H9 (cell line): ENCODE measurements at places on chromosomes 16 and 17.
A peak's percentile ranks its signal among the peaks of the same experiment; 100 is the strongest.

DNA sequence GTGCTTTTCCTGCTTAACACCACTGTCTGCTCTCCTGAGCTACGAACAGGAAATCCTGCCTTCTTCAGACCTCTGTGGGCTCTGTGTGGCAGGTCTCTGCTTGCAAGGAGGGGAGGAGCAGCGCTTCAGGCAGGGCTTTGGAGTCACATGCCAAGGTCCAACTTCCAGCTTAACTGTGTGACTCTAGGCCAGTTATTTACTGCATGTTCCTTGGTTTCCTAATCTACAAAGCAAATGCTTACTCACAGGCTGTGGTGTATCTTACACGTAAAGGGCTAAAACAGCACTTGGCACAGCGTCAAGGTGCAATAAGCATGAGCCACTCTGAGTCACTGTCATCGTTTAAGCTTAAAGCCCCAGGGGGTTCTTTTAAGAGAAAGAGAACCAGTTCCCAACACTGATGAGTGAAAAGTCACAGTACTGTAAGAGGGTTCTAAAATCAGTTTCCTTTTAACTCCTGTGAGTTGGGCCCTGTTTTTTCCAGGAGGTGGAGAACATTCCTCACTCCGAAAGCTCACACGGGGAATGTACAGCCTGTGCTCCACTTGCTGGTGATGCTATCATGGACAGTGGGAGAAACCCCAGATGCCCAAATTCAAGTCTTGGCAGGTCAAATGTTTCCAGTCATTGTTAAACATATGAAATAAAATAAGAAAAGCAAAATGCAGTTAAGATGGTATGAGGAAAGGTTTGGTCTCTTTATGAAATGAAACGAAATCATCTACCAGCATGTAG, 54.1 kb upstream of the BCAR1 start:
- no peak for DNase-seq

- DNase-seq, result no peak
These were observed 15.3 kb upstream of the GNA13 start for GRCh38 chr17:65071861-65072260.

- no peak for DNase-seq
These were observed 653.8 kb downstream of the CDH8 start for GRCh38 chr16:61382435-61382834.

- DNase-seq, result no peak
These were observed 6.7 kb upstream of the KRT14 start for GRCh38 chr17:41593306-41593981.

- DNase-seq, result no peak
These were observed 190.3 kb downstream of the BANP start for GRCh38 chr16:88141580-88141979.

- DNase-seq, result no peak
These were observed 23.8 kb downstream of the HLF start for GRCh38 chr17:55288356-55289105.

DNA sequence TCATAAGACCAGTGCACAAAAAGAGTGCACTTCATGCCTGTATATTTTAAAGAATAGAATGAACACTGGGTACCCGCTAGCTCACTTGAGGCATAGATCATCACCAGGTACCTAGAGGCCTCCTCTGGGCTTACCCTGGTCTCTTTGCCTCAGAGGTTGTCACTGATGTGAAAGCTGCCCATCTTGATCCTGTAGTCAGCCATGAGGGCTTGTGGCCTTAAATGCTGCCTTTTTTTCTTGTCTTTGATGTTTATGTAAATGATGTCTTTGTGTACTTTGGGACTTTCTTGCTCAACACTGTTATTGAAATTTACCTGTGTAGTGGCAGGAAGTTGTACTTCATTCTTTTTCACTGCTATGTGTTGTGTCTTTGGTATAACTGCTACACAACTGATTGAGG, 26.8 kb upstream of the SLC5A10 start:
- DNase-seq, result no peak

- no peak for DNase-seq
These were observed 340.2 kb downstream of the WWOX start for GRCh38 chr16:78439646-78440045.

DNA sequence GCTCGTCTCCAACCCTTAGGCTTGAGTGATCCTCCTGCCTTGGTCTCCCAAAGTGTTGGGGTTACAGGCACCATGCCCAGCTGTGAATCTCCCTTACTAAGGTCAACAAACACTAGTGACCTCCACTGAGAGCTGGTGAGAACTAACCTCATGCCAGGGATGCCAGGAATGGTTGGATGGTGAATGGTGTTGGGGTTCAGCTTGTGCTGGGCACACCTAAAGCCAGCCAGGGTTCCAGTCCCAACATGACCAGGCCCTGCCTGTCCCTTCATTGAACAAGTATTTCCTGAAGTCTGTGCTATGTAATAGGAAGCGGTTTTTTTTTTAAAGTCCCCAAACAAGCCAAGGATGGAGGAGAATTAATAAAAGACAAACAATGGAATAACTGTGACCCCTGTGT, 56.0 kb upstream of the TOB1 start:
- DNase-seq, result no peak

GRCh38 chr16:16092925-16093627, 130.2 kb downstream of the ABCC6 start:
- no peak for DNase-seq

DNA sequence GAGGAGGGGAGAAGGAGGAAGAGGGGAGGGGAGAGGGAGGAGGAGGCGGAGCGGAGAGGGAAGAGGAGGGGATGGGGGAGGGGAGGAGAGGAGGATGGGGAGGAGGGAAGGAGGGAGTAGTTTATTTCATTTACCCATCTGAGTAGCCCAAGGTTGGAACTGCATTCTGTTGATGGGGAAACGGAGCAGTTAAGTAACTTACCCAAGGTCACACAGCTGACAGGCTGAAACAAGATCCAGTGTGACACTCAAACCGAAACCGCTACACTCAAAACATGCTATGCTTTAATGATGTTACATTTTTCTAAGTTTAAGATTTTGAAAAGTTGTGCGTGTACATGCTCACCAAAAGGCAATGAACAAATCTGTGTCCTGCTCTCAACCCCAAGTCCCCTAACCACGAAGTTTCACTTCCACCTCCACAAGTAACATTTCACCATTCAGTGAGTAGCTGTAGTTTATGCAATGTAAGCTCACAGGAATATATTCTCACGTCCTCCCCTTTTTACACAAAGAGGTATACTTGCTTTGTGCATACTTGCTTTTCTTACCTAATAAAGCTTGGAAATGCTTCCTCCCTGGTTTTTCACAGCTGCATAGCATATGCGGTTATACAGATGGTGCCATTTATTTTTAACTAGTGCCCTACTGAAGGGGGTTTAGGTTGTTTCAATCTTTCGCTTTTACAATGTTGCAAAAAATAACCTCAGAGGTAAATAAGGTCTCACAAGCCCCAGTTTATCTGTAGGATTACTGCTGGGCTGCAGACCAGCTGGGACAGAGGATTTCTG, 275.3 kb downstream of the PARN start:
- DNase-seq, result no peak

DNA sequence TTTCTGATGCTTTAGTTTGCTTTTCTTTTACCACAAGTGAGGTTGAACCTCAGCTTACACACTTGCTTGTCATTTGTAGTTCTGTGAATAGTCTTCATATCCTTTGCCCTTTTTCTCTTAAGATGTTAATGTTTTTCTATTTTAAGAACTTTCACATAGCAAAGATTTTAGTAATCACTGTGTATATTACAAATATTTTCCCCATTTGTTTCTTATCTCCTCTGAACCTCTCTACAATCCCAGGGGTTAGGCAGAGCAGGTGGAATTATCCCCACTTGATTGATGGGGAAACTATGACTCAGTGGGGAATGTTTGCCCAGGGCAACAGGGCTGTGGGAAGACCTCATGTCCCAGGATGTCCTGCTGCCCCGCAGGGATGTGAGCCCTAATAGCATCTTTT, 11.7 kb upstream of the MYH3 start:
- no peak for DNase-seq

GRCh38 chr16:85137323-85138072, 25.2 kb upstream of the CIBAR2 start:
- no peak for DNase-seq

DNA sequence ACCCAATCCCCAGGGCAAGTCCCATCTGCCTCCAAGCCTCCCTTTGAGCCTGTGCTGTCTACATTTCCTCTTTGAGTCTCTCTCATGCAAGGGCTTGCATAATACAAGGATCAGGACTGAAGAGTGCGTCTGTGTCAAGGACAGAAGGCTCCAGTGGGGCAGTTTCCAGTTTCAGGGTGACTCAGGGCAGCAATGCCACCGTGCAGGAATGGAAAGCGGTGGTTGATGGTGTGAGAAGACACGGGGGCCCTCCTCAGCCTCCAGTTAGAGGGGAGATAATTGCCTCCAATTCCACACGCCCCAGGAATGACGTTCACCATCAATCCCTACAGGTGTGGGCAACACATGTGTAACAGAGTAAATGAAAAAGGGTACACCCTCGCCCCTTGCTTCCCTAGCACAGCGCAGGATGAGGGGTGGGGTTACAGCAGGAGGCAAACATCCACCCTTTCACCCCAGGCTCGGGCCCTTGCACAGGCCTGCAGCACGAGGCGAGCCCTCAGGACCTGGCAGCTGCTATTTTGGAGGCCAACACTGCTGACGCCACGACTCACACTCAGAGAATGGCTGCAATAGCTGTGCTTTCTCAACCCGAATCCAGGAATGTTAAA, 24.8 kb upstream of the SLC25A19 start:
- no peak for DNase-seq

GRCh38 chr17:83083368-83084201, 4.2 kb downstream of the METRNL start:
- peak; percentile 68 for DNase-seq

DNA sequence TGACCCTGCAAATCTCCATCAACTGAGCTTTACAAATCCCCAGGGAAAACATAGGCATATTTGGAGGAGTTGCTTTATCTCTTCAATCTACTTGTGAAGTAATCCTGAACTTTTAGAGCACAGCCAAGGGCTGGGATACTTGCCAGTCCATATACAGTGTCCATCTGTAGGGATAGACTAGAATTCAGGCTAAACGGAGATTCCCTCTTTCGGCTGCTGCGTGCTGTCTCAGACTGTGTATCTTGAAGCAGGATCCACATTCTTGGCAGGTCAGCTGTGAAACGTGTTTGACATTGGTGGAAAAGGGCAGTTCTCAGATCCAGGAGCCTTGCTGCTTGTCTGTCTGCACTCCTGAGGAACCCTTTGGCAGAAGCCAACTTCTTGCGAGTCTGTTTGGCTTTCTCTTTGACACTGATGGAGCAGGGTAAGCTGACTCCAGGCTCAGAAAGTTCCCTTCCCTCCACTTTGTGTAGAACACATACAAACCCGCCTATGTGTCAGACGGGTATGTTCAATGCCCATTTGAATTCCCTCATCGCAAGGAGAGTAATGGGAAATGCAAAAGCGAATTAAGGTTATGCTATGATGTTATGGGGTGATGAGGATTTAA, 221.8 kb downstream of the MAP2K4 start:
- DNase-seq, result no peak

- no peak for DNase-seq
These were observed 48.9 kb downstream of the SLFN5 start for GRCh38 chr17:35291802-35292201.

- DNase-seq, result no peak
These were observed 53.4 kb downstream of the ARSG start for GRCh38 chr17:68344701-68345136.

DNA sequence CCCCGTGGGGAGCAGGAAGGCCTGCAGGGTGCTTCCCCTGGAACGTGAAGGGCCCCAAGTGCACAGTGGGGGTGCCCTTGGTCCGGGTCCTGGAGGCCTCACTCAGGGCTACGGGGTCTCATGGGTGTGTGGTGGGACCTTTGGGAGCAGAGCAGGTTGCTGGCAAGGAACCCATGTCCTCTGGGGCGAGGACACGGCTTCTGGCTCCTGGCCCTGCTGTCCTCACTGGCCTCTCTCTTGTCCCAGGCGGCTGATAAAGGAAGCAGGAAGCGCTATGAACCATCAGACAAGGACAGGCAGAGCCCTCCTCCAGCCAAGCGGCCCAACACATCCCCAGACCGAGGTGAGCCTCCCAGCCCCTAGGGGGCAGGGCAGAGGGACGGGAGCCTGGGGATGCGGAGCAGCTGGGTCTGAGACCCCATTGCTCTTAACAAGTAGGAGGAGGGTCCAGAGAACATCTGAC, 9.8 kb upstream of the IL17C start:
- peak; percentile 90 for DNase-seq

- no peak for DNase-seq
These were observed 15.0 kb upstream of the PRSS27 start for GRCh38 chr16:2734844-2735515.

DNA sequence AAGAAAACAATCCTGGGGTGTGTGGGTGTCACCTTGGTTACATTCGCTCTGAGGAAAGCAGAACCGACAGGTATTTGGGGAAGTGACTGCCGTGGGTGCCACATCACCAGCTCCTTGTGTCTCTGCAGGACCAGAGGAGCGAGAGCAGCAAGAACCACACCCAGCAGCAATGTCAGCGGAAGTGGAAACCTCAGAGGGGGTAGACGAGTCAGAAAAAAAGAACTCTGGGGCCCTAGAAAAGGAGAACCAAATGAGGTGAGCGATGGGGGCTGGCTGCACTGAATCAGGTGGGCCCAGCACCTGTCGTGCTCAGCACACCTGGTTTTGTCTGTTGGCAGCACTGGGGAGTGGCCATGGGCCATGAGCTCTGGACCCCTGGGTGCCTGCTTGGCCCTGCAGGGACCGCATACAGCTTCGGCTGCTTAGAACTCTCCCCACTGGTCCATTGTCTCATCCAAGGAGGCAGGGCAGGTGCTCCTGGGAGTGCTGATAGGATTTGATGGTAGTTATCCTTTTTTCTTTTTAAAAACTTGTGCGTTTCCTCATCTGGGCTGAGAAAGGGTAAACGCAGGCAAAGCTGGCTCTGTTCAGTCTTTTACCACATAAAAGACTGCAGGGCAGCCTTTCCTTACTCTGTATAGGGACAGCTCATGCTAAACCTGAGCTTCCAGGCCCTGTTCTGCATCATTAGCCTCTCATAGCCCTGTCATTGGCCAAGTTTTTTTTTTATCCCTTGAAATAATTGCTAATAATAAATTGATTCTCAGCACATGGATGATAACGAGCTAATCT, 29.4 kb downstream of the HMOX2 start:
- no peak for DNase-seq

GRCh38 chr16:66382171-66382965, 15.9 kb downstream of the CDH5 start:
- peak; percentile 54 for DNase-seq

DNA sequence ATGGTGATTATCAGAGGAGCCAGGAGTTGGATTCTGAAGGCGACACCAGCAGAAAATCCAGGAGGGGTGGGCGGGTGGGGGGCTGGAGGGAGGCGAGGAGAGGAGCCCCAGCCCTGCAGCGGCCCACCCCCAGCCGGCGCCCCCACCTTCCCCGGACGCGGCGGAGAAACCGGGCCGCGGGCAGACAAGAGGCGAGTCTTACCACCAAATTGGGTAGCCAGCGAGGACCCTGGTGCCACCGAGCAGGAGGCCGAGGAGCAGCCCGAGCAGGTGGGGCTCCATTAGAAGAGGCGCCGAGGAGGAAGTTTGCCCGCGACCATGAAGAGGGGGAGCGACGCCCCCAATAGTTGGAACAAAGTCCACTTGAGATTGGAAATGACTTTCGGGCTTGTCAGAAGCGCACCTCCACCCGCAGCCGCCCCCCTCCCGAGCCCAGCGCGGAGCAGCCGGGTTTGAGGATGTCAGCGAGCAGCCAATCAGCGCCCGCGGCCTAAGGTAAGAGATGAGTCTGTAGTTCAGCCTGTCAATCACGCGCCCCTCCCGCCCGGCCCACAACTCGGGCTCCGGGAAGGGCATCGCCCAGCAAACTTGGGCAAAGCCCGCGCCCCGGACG, at the start of gene WNT3:
WNT3 (minus strand) TSS at position 377 of the 613 bp plus-strand sequence; CDS start at position 282, 95 bp downstream.
- peak; percentile 97 for DNase-seq

- no peak for DNase-seq
These were observed 1.3 kb upstream of the RDM1 start for GRCh38 chr17:35931794-35932425.

- DNase-seq, result peak; percentile 63
These were observed 1.6 kb upstream of the LDAF1 start for GRCh38 chr16:21156767-21157467.

GRCh38 chr16:2686912-2687507, 4.7 kb downstream of the KCTD5 start:
- no peak for DNase-seq
